ENCODE measurements at places on chromosomes 2 and 18.
A peak's percentile ranks its signal among the peaks of the same experiment; 100 is the strongest.

- no peak for DNase-seq
Observed at GRCh38 chr2:43345391-43345813, 119.0 kb upstream of the ZFP36L2 start.

DNA sequence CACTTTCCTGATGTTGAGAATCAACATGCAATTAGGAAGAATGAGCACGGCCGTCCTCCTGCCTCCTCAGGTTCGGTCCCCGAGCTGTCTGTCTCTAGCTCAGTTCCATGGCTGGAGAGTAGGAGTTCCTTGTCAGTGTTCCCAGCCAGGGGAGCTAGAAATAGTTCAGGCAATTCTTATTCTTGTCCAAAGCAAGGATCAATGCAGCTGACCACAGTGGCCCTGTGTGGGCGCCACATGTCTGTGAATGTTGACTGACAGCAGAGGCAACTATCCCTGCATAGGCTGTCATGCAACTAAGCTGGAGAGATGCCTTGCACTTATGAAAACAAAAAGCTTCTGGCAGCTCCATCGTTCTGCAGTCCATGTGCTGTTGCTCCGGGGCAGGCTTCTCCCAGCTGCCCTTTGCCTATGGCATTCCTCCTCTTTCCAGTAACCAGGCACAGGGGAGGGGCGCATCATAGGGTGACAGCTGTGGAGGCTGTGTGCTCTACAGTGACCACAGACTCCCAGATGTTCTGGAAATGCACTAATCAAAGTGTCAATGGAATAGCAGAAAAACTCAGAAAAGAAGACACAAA, 58.7 kb downstream of the PDCL3 start:
- DNase-seq, result no peak

DNA sequence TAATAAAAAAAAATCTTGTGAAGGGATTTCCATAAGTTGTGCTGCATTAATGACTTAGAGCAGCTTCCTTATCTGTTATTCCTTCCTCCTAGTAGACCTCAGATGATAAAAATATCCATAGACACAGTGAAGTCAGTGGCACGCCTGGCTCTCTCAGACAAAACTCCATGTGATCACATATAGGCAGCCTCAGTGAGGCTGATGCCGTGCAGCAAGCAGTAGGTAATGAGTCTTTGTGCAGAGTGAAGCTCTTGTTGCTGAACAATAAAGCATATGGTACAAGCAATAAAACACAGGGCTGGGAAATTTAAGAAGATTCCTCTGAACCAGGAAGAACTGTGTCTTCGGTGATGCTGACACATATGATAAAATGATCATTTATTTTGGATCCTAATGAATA, 102.7 kb downstream of the CSRNP3 start:
- no peak for DNase-seq

- DNase-seq, result peak; percentile 60
Observed at GRCh38 chr2:216031960-216032689, 18.8 kb upstream of the MREG start.

DNA sequence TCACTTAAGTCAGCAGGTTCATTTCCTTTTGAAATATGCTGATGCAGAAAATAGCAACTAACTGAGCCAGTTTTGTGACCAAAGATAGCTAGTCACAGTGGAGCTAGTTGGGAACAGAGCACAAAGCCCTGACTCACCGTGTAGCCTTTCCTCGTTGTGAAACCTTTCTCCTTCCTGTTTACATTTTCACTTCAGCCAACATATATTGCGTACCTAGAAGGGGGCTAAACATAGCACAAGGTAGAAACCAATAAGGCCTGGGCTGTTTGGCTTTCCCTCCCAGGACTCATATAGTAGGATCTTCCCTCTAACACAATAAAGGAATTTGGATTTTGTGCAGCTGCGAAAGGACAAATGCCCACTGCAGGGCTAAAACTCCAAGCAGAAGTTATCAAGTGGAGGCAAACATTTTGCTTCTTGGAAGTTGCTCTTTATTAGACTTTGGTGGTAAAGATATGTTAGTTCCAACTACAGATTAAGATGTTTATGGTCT, 24.5 kb upstream of the LPIN2 start:
- DNase-seq, result peak; percentile 92

GRCh38 chr2:86038291-86039081, 67.2 kb downstream of the POLR1A start:
- no peak for DNase-seq

GRCh38 chr2:33272001-33272400, 204.4 kb upstream of the RASGRP3 start:
- DNase-seq, result no peak

DNA sequence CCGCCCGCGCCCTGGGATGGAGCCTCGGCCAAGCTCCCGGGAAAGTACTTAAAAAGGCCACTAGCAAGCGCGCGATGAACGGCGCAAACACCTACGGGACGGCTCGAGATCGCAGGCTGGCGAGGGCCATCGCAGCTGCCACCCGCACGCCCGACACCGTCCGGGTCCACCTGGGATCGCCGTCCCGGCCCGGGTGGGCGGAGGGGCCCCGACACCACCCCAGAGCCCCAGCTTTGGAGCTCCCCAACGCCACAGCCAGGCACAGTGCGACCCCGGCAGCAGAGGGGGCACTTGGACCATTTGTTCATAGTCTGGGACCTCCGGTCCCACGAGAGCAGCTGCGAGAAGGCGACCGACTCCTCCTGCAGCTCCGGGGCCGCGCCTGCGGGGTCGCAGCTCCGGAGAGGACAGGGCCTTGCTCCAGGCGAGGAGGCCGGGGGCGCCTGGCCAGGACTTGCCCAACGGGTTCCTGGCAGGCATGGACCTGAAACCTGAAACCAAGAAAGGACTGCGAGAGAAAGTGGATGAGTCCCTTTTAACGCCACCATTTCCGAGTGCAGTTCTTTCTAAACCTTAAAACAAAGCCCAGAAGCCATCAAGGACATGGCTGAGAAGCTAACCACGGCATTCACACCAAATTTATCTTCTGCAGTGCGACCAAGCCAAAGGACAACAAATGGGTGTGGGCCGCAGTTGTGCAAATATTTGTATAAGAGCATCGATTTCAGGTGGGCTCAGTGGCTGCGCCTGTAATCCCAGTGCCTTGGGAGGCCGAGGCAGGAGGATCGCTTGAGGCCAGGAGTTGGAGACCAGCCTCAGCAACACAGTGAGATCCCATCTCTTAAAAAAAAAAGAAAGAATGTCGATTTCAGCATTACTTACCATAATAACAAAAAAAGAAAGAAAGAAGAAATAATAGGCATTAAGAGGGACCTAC, 54.0 kb upstream of the IMP4 start:
- no peak for DNase-seq

DNA sequence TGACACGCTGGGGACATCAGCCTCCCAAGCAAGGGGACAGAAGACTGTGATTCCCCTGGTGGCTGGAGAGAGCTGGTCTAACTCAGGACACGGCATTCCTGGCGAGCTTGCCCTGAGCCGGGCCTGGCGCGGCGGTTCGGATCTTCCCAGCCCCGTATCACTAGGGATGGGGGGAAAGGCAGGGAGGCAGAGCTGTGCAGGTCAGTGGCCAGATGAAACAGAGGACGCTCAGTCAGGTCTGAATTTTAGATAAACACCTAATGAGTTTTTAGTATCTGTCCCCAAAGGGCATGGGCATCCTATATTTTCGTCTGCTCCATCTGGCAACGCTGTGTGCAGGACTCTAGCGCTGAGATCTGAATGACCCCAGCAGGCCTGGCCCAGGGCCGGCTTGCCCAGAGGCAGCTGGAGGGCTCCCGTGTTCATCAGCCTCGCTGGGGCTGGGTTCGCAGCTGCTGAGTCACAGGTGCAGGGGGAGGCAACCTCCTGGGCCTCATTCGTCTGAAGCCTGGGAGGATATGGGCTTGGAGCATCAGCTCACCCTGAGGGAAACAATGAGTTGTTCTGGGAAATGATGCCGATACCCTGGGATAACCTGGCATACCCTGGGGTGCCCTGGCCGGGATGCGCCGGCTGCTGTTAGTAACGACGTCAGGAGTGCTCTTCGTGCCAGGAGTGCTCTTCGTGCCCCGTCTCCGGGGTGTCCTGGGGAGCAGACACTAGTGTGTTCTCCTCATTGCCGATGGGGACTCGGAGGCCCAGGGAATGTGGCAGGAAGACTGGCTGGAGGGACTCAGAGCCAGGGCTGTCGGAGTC, 48.1 kb upstream of the HPCAL1 start:
- no peak for DNase-seq

GRCh38 chr2:170530803-170531564, 184.2 kb upstream of the SP5 start:
- DNase-seq, result no peak

DNA sequence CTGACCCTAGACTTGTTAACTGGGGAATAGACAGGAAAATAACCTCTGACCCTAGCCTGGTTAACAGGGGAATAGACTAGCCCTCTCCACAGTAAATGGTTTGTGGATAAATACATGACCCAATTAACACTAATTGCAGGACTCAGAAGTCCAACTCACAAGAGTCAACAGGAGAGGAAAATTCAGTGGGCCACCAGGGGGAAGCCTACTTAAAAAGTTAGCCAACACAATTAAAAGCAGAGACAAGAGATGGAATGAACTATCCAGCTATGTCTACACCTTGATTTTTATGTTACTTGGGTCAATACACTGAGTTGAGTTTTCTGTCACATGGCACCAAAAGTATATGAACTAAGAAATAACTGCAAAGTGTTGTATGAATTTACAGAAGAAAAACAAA, 158.8 kb upstream of the SLC39A10 start:
- DNase-seq, result peak; percentile 62

GRCh38 chr2:216151313-216152025, 42.3 kb downstream of the XRCC5 start:
- peak; percentile 36 for DNase-seq

- DNase-seq, result peak; percentile 40
Observed at GRCh38 chr2:212923393-212923792, 228.0 kb downstream of the IKZF2 start.

DNA sequence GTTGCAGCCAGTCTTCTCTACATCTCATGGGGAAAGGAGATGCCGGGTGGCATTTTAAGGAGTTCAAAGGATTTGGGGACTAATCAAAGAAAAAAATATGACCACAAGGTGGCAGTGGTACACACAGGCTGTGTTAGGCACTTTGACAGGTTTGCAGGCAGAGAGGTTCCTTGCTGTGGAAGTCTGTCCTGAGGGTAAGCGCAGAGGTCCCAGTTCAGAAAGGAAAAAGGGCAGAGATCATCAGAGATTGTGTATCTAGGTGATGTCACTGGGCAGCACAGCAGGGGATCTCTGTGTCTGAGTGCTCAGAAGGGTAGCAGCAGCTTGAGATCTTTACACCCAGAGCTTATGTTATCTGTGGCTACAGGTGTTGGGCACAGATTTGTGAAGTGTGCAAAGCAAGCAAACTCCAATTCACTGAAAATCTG, 231.4 kb downstream of the LRRTM1 start:
- peak; percentile 78 for DNase-seq

DNA sequence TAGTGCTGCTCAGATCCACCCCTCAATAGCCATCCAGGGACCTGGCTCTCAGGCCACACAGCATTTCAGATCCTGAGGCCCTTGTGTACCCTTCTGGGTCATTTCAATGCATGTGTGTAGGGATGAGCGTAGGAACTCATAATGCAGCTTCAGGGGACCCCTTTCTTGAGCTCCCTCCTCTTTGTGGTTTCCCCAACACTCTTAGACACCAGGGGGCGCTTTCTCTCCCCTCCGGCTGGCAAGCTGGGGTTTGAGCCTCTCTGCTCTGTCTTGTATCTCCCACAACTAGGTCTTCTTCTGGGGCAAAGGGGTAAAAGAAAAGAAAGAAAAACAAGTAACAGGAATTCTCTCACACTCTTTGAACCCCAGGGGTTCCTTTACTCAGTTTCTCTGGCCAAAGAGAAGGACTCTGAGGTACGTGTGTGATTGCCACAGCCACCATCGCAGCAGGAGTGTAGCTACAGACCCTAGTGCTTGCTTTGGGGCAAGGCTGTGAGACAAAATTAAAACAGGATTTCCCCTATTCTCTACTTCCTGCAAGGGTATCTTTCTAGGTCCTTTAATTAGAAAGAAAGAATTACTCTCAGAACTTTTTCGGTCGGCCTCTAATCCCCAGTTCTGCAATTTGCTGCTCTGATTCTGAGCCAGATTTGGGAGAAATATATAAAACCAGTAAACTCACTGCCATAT, 38.0 kb downstream of the CABYR start:
- peak; percentile 63 for DNase-seq

DNA sequence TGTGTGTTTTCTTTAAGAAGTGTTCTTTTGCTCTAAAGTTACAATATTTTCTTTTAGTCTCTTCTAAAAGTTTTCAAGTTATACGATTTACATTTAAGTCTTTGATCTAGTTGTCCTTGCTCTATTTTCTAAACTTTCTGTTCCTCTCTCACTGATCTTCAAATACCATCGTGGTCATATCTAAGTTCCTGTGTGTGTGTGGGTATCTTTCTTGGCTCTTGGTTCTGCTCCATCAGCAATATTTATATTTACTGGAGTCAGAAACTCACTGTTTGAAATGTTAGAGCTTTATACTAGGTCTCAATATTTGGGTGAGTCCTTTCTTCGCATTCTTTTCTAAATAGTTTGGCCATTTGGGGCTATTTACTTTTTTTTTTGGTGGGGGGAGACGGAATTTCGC, 77.3 kb downstream of the COPS8 start:
- DNase-seq, result no peak

GRCh38 chr18:41881285-41881684, 73.7 kb upstream of the PIK3C3 start:
- peak; percentile 12 for DNase-seq

DNA sequence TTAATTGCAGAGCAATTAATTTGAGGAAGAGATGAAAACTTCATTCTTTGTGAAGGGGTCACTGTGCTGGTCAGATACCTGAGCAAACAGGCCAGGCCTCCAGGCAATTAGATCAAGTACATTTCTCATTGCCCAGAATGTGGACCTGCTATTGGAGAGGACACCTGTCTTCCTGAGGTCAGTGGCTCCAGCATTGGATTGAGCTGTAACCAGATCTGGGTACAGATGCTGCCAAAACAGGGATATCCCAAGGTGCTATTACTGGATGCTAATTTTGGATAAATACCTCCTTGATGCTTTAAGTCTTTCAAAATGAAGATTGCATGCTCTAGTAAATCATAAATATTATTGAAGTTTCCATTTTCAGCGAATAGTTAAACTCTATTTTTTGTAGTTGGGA, 131.5 kb downstream of the FAM161A start:
- DNase-seq, result no peak

- no peak for DNase-seq
Observed at GRCh38 chr2:232883116-232883721, 13.2 kb downstream of the SNORC start.

DNA sequence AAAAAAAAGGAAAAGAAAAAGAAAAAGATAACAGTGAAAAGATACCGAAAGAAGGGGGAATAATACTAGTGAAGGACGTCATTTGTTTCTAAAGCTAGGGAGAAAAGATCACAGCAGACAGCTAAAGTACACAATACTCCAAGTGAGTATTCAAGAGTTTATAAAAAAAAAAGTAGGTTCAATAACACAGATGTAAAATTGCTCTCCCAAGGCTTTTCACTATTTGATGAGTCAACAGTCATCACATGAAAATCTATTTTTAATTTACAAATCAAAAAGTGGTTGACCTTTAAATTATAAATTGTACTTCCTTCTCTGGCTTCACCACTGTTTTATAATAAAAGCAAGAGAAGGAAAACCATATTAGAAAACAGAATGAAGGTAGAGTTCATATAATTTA, 144.0 kb downstream of the ZRANB3 start:
- no peak for DNase-seq
